Retina (tissue), 1 donor: ENCODE measurements at places on chromosomes 16 and 17.

- DNase-seq, result no peak
Observed at GRCh38 chr17:34990921-34991365, 10.6 kb downstream of the LIG3 start.

- no peak for DNase-seq
Observed at GRCh38 chr17:9646546-9646885, 1.2 kb downstream of the USP43 start.

DNA sequence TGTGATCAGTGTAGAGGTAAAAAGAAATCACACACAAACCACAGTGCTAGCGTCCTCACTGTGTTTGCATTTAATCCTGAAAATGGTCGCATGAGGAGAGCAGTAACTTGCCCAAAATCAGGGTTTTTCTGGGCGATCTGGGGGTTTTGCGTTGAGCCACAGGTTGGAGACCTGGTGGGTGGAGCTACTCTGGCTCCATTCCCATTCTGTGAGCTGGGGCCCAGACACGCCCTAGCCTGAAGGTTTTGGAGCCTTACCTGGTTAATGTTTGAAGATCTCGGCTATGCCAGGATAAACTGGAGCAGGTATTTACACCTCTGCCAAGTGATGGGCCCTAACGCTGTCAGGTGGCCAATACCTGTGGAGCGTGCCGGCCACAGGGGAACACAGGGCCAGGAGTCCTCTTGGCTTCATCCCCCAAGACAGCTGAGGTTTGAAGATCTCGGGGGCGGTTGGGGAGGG is 48.4 kb downstream of the MPRIP start:
- no peak for DNase-seq

GRCh38 chr16:15907863-15908478 is 19.6 kb upstream of the CEP20 start:
- no peak for DNase-seq

DNA sequence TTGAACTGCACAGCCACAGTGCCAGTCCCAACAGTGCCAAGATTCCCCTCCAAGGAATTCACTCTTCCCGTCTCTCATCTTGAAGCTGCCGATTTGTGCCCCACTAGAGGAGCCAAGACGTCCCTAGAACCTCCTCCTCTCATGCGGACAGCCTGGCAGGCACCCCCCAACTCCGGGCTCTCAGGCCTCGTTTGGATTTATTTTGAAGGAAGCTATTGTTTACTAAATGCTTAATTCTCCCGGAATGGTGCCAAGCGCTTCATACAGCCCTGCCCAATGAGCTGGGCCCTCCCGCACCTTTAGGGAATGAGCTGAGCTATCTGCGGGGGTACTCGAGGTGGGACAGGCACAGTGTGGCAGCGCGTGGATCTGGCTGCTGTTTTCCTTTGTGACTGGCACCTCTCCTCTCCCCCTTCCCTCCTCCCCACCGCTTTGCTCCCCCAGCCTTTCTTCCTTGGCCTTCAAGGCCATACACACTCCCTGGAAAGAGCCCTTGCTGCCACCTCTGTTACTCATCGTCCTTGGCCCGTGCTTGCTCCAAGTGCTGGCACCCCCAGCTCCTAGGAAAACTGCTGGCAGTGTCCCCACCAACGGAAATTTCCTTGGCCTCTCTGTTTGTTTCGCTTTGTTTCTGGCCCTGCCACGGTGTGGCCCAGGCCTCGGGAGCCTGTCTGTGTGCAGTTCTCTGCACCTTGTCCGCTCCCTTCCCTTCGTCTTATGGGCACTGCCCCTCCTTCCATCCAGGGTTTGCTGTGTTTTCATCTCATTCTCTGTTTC is 49.9 kb upstream of the CDR2 start:
- no peak for DNase-seq

GRCh38 chr17:60372790-60373483 is 19.0 kb downstream of the USP32 start:
- DNase-seq, result no peak

DNA sequence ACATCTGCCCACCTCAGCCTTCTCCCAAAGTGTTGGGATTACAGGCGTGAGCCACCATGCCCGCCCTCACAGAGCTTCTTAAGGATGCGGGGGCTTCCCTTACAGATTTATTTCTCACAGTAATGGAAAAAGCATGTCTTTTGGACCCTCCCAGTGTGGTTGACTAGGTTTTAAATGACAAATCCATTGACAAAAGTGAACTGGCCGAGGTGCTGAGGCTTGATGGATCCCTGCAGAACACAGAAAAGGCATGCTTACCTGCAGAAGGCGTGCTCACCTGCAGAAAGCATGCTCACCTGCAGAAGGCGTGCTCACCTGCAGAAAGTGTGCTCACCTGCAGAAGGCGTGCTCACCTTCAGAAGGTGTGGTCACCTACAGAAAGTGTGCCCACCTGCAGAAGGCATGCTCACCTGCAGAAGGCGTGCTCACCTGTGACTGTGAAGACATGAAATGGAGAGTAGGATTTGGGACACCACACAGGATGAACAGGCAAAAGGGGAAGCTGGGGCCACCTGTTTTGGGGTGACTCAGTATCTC is 15.1 kb upstream of the BBS2 start:
- no peak for DNase-seq

DNA sequence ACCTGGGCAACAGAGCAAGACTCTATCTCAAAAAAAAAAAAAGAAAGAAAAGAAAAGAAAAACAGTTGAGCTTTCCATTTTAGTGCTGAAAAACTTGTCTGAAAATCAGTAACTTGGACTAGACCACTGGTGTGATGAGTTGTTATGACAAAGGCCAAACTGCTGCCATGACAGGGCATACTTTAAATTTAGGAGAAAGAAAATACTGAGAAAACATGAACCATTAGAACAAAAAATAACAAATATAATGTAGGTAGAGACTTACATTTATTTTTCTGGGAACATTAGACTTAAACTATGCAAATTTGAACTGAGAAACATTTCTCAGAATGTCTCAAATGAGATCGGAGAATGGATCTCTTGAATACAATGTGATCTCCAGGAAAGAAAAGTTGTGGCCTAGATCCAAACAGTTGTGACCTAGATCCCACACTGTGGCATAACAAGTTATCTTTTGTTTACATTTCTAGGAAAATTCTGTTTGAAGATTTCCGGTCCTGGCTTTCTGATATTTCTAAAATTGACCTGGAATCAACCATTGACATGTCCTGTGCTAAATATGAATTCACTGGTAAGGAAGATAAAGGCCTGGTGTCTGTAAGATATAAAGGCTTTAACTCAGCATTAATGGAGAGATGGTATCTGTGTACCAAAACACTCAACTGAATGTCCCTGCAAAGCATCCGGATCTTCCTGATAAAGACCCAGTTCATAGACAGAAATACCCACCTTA is 10.9 kb downstream of the OGFOD1 start:
- no peak for DNase-seq
